Breast epithelium (tissue), 4 donors: ENCODE measurements at places on chromosomes 6 and 20. TPM values are rescaled to one million over a fixed set of nuclear protein-coding genes. Genes with fewer than 3 reads are reported as not detected.

Gene COL9A3
- total RNA-seq, result 10.2 TPM

Gene ID1
- total RNA-seq, result 407 TPM

Gene TUBB2B
- total RNA-seq, result 7.3 TPM

DNA sequence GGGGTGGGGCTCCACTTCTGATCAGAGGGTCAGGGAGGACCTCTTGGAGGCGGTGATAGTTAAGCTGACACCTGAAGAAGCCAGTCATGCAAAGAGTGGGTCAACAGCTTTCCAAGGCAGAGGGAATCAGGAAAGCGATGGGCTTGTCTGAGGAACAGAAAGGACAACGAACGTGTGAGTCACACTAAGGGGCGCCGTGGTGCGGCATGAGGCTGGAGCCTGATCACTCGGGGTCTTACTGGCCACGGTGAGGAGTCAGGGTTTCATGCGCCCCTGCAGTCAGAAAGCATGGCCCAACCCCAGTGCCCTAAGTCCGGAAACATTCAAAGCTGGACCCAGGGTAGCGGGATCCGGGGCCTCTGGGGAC, 50.6 kb upstream of the SLC32A1 start:
- no peak for DNase-seq
- no peaks in the 10 kb centered on the region for H3K4me1 ChIP-seq
- H3K27me3 ChIP-seq, result peaks cover 4% of the 10 kb centered on the region
- H3K27ac ChIP-seq, result no peak overlapping the region
- peak overlapping the region; percentile 31 for H3K4me3 ChIP-seq

DNA sequence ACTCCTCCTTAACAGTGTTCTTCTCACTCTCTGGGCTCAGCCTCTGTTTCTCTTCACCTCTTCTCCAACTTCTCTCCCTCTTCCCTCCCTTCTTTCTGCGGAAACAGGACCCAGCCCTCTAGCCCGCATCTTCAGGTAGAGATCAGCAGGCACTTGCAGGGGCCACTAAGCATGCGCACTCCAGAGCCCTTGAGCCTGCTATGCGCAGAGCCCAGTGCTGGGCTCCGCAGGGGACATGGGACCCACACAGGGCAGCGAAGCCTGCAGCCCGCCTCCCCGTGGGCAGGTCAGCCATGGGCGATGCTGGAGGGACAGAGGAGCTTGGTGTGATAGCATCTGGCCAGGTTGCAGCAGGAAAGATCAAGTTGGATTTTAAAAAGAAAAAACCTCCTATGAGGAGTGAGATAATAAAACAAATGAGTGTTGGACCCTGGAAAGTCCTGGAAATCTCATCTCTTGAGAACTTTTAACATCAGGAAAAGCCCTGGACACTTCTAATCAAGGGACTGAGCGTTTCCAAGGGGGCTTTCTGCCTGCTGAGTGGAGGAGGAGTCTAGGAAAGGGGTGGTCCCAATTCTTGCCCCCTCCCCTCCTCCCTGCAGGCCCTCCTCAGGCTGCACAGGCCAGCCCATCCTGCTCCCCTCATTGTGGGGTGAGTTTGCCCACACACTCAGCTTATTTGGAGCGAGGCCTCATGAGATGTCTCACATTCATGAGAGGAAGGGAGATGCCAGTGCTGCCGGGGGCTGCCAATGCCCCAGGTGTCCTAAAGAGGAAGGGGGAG, 71.9 kb downstream of the MDGA1 start:
- H3K27me3 ChIP-seq, result no peaks in the 10 kb centered on the region
- H3K36me3 ChIP-seq, result no peaks in the 10 kb centered on the region
